ENCODE measurements at places on chromosomes 11 and 22. TPM values are rescaled to one million over a fixed set of nuclear protein-coding genes. Genes with fewer than 3 reads are reported as not detected.

The FAM227A gene
- 1.5 TPM for total RNA-seq

The BAIAP2L2 gene
- total RNA-seq: 4.0 TPM

The ART5 gene
- total RNA-seq: not detected

The POLD4 gene
- 50.5 TPM for total RNA-seq

The KRTAP5-10 gene
- not detected for total RNA-seq

The PRG2 gene
- total RNA-seq: 0.17 TPM
